HuH-7 (cell line): ENCODE measurements at places on chromosomes 7 and 10.

DNA sequence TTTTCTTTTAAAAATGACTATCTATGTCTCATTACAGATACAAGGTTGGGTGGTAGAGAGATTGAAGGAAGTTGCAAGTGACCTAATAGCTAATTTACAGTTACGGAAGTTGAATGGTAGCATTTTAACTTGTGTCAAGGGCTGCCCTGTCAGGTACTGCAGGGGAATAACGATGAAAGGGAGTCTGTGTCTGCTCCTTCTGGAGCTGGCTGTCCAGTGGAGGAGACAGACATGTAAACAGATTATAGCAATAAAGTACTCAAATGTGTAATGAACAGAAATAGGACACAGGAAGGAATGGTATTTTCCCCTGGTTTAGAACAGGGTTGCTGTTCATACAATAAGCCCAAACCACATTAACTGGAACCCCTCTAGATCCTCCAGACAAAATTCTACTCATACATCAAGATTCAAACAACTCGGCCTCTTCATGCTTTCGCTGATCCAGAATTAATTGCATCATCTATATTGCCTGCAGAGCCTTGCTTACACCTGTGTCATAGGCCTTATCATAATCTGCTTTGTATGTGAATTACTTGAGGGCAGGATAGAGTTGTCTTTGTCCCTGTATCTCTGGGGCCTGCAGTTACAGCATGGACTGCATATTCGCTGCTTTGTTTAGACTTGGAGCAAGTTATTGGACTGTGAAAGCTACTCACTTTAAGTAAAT, 42.8 kb downstream of the AUTS2 start:
- DNase-seq = no peak

GRCh38 chr10:120253131-120253530, 203.9 kb upstream of the PLPP4 start:
- peak; percentile 22 for DNase-seq

DNA sequence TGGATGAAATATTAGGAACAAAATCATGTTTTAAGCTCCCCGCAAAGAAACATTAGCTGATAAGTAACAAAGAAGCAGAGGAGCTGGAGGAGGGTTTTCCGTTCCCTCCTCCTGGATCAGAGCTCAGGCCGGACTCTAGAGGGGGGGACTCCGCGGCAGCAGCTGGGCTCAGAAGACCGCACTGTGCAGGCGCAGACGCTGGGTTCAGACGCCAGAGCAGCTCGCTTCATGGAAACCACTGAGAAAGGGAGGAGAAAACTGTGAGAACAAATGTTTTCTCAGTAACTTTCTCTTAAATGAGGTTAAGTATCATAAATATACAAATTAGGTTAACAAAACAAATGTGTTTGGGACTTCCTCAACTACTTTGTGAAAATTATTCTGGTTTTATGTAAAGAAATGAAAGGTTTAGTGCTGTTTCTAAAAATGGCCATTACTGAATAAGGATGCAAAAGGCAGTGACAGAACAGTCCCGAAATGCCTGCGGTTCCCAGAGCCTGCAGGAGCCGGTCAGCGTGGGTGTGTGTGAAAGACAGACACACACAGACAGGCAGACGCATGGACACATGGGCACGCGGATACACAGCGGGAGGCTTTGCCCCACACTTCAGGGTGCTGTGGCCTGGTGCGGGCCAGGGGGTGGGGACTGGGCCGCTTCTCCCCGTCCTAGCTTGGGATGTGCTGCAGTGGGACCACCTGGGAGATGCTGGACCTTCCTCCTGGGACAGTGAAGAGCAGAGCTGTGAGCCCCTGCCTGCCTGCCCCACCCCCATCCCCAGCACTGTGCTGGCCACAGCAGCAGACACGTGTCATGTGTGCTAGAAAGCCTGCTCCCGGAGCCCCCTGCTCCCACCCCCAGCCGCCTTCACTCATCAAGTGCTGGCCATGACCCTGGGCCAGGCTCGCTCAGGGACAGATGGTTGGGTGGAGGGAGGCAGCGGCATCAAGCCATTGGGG, 20.3 kb upstream of the ADGRA1 start:
- DNase-seq = no peak

- peak; percentile 34 for DNase-seq
These were observed 134.9 kb upstream of the SAMD8 start for GRCh38 chr10:74976565-74976964.

- peak; percentile 48 for DNase-seq
These were observed 49.8 kb downstream of the PAXIP1 start for GRCh38 chr7:154953006-154953684.

DNA sequence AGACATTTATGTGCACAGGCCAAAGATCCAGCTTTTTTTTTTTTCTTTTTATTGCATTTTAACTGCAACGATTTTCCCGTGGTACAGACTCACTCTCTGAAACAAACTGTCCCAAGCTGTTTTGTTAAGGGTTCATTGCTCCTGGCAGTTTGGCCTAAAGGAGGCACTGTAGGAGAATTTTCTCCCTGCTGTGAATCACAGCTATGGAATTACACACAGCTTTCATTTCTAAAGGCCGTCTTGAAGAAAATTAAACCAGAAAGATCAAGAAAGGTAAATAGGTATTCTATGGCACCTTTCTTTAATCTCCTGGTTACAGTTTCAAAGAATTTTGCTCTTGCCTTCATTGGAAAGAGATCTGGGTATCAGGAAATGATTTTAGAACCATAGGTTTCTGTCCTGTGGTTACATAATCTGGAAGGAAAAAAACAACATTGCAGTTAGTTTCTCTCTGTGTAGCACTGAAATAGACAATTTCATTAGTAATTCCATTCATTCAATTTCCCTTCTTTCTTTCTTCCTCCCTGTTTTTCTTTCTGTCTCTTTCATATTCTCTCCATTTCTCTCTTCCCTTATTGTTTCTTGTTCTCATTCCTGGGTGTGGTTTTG, 51.2 kb downstream of the PDK4 start:
- peak; percentile 60 for DNase-seq

GRCh38 chr7:137962491-137962874, 39.4 kb downstream of the CREB3L2 start:
- DNase-seq = no peak

GRCh38 chr10:52420656-52421055, 106.6 kb downstream of the DKK1 start:
- no peak for DNase-seq

DNA sequence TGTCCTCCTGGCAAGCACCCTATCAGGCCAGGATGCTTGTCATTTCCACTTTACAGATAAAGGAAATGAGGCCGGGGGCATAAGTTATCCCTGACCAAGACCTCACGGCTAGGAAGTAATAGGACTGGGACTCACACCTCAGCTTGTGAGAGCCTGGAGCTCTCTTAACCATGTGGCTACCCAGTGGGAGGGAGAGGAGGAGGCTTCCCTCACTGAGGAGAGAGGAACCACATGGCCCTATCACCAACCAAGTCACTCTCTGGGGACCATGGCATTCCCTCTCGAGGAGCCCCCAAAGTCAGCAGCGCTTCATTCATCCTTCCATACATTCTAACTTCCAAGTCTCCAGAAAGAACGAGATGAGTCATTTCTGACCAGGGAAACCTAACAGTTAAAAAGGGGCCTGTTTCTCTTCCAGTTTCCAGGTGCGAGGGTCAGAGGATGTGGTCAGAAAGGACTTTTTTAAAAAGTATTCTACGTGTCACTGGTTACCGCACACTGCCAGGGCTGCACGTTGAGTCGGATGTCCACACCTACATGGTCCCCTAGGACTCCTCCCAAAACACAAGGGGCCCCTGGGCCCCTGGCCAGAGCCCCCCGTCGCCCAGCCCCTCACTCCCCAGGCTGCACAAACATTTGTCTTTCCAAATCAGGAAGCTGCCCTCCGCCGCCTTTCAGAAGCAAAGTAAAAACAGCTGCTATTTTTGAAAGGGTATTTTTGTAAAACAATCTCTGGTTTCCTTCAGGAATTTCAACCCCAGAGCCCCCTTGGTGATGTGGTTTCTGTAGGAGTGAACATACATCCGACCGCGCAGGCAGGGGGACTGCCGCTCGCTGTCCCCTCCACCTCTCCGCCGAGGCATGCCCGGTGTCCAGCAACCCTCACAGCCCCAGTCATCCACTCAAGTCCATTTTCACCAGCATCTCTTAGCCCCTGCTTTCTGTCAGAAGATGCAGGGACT, 128.2 kb upstream of the CHST15 start:
- no peak for DNase-seq

DNA sequence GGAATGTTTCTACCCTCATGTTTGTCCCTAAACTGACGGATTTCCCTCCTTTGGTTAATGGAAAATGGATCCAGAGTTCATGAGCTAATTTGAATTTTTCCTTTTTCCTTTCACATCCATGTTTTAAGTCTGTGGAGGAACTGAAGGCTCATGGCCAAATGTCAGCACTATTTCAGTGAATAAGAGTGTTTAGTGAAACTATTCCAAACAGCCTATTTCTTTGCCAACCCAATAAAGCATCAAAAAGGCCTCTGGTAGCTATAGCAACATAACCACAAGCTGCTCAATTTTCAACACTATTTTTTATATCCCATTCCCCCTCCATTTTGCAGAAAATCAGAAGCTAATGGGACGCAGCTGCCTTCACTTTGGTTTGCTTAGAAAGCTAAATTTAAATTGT, 1454.1 kb downstream of the GATA3 start:
- DNase-seq = no peak

- no peak for DNase-seq
These were observed 956.9 kb upstream of the ZNF722 start for GRCh38 chr7:63041786-63042185.

DNA sequence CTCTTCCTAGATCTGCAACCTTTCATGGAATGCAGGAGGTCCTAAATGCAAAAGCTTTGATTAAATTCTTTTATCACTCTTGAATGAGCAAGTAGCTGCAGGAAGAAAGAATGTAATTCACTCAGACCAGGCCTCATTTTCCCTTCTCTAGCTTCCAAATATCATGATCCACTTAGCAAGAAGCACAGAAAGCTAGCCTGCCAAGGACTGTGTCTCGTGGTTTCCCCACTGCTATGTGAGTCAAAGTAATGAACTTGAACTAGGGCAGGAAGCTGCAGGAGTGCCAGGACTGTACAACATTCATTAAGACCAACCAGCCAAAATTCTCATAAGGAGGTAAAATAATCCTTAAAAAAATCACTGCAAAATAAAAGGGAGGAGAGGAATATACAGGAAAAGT, 379.2 kb downstream of the CALN1 start:
- DNase-seq = no peak

GRCh38 chr10:125174360-125174759, 14.0 kb upstream of the CTBP2 start:
- no peak for DNase-seq

DNA sequence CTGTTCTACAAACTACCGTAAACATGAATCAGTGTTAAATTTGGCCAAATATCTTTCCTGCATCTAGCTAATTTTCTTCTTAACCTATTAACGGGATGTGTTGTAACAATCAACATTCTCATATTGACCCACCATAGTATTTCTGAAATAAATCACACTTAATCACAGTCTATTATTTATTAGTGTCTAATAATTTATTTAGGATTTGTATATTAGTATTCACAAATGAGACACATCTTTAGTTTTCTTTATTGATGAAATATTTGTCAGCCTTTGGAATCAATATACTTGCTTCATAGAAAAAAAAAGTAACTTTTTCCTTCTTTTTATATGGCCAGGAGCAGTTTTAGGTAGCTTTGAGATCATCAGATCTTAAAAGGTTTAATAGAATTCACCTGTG, 4.6 kb downstream of the GIMAP7 start:
- DNase-seq = no peak

GRCh38 chr10:133307776-133308420, 774 bp downstream of the TUBGCP2 start:
- DNase-seq = peak; percentile 83

- DNase-seq = no peak
These were observed 244.2 kb downstream of the CELF2 start for GRCh38 chr10:11261687-11262493.

DNA sequence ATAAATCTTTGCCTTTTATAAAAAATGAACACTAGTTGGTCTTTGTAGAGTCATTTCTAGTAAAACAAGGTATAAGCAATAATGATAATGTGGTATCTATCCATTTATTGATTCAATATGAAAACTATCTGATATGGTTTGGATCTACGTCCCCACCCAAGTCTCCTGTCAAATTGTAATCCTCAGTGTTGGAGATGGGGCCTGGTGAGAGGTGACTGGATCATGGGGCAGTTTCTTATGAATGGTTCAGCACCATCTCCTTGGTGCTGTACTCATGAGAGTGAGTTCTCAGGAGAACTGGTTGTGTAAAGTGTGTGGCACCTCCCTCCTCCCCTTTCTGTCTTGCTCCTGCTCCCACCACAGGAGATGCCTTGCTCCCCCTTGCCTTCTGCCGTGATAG, 288.8 kb downstream of the CACNA2D1 start:
- DNase-seq = no peak

DNA sequence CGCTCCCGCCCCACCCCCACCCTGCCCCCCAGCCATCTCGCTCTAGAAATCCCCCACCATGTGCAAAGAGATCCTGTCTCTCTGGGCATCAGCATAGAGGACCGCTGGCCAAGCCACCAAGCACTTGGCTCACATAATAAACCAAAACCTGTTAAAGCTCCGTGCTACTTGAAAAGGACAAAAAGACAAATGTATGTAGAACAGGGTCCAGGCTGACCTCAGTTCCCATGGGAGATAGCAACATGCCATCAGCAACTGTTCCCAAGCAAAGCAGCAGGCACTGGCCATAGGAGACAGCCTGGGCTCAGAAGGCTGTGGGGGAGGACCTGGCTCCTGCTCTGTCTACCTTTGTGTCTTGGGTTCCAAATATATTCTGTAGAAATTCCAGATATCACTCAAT, 38.4 kb upstream of the GDF10 start:
- no peak for DNase-seq

GRCh38 chr10:124176349-124177179, 83.2 kb upstream of the CHST15 start:
- no peak for DNase-seq

- DNase-seq = no peak
These were observed 289.0 kb downstream of the TWIST1 start for GRCh38 chr7:18828260-18828993.

DNA sequence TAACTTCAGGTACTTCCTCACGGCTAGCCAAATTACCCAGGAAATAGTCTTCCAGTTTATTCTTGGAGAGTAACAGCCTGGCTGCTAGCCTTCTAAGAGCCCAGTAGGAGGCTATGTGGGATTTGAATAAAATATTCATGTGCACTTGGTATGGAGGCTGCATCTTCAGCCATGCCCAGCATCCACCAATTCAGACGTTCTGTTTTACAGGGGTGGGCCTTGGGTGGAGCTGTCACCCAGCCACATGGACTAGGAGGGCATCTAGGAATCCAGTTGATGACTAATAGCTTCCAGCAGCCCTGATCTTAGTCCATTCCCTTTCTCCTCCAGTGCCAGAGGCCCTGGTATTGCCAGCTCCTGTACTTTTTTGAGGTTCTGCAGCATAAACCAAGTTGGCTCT, 66.3 kb upstream of the ZRANB1 start:
- no peak for DNase-seq

- DNase-seq = no peak
These were observed 41.1 kb downstream of the BRI3 start for GRCh38 chr7:98322331-98323270.

DNA sequence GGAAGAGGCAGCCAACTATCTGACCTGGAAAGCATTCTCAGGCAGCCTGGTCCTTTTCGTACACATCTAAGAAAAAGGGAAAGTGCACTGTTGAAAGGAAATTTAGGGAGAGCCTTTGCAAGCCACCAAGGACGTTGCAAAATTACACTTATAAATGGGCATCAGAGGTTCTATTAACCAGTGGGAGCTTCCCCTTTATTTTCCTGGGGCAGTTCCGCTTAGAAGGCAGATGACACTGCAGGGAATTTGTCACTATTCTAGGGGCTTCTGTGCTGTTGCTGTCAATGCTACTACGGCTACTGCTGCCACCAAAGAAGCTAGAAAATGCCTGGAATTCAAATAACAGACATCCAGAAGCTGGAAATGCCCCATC, 79.6 kb upstream of the AUTS2 start:
- no peak for DNase-seq

- peak; percentile 40 for DNase-seq
These were observed 309.7 kb downstream of the CSTF2T start for GRCh38 chr10:51389415-51390321.
